Activated naive CD8-positive, alpha-beta T cell treated with anti-CD3 and anti-CD28 coated beads, Interleukin-2, amount 10 ng/mL, durations not matched to agents 7 days and 5 days (primary cell): ENCODE measurements at places on chromosomes 7 and 10. TPM values are rescaled to one million over a fixed set of nuclear protein-coding genes. Genes with fewer than 3 reads are reported as not detected.

Gene DNAH11
- total RNA-seq, result 0.25 TPM

Gene ZNF117
- 7.7 TPM for total RNA-seq

Gene CYP3A4
- total RNA-seq, result not detected

Gene CFAP46
- total RNA-seq, result not detected

Gene SFRP4
- not detected for total RNA-seq

Gene VWA2
- total RNA-seq, result not detected

Gene UNCX
- not detected for total RNA-seq

Gene SEMA4G
- 0.54 TPM for total RNA-seq

Gene WNT2
- not detected for total RNA-seq

Gene PIK3CG
- 55.9 TPM for total RNA-seq

Gene MLXIPL
- not detected for total RNA-seq

Gene TCTN3
- total RNA-seq, result 21.4 TPM

Gene HOXA4
- 0.17 TPM for total RNA-seq

Gene CCL24
- not detected for total RNA-seq

Gene LRRC27
- 4.7 TPM for total RNA-seq

Gene LRMDA
- total RNA-seq, result not detected

Gene CLEC5A
- 0.60 TPM for total RNA-seq

Gene VPS50
- total RNA-seq, result 22.6 TPM

Gene GHRHR
- not detected for total RNA-seq

Gene PLOD3
- total RNA-seq, result 48.9 TPM

Gene ZNF438
- 3.9 TPM for total RNA-seq

Gene GRM8
- not detected for total RNA-seq

Gene BEND7
- total RNA-seq, result not detected

Gene SPDYE11
- not detected for total RNA-seq
